ENCODE measurements at places on chromosomes 3 and 15.

DNA sequence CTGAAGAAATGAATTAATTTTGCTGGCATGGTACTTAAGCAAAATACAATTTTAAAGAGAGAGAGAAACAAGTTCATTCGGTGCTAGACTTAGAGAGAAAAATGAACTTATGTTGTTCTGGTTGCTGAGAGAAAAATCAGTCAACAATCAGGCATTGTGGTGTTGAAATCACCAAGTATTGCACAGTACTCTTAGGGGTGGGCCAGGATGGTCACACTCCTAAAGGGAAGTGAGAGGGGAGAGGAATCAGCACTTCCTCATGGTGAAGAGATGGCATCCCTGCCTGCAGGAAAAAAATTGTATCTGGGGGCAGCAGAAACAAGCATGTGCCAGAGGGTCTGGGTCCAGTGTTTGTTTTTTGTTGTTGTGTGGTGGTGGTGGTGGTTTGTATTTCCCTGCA is 7.0 kb upstream of the DMXL2 start:
- DNase-seq: no peak

DNA sequence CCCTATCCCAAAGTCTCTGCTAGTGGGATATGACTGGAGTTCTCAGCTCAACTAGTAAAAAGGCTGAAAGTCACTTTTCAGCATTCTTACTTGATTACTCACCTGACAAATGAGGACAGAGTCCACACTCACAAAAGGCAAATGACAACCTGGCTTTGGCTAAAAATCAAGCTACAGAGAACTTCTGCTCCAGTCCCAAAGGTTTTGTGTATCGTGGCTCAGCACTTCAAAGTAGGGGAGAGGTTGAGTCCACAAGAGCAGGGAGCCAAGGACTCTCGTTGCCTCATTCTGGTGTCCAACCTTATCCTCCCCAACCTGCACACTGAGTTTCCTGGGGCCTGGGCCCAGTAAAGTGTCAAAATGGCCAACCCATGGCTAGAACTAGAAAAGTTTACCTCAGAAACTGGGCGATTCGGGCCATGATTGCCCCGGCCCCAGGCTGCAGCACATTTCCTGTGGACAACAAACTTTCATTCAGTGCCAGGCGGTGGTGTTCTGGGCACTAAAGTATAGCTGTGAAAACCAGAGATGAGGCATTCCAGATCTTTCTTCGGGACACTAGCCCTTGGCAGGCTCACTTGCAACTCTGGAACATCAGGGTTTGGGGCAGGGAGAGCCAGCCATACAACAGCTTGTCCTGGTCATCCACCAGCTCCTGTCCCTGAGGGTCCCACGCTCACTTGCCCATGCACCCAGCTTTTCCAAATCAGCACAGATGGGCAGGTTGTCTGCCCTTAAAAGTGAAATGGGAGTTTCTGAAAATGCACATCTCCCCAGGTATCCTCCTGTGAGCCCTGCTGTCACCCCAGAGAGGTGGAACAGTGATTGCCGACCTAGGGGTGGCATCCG is 3.1 kb downstream of the ACAA1 start:
- no peak for DNase-seq

DNA sequence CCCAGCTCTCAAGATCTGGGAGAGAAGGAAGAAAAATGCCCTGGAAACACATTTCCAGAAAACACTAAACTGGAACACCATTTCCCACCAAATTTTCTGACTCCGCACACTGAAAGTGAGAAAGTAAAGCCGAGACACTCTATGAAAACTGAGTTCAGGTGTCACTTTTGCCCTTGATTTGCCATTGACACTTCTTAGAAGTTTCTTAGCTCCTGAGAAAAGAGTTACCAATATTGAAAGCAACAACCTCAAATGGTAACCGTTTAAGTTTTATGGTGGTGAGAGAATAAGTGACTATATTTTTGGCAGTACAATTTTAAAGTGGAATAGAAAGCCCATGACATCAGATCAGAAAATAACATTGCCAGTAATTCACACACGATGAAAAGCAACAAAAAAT is 39.0 kb downstream of the CD86 start:
- no peak for DNase-seq

DNA sequence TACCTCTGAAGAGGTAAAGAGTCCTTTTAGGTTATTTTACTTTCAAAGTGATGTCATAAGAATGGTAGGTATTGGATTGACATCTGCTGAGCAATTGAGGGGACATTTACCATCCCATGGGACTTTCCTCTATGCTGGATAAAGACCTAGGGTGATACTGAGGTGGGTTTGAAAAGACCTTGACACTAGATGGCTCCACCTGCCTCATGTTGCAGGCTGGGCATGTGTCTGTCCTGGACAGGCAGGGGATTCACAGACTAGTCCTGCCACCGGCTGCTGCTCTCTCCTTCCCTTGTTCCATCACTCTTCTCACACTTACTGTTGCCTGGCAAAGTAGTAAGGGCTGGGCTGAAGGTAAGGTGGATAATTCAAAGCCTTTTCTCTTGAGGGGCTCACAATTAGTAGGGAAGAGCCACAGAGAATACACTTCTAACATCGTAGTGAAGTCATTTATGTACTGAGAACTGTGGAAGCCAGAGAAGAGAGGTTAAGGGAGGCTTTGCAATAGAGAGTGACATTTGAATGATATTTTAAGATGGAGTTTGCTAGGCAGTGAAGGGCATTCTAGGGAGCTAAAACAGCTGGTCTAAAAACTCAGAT is 27.7 kb downstream of the TRAK1 start:
- no peak for DNase-seq

GRCh38 chr3:74363346-74363745 is 251.1 kb downstream of the CNTN3 start:
- no peak for DNase-seq

DNA sequence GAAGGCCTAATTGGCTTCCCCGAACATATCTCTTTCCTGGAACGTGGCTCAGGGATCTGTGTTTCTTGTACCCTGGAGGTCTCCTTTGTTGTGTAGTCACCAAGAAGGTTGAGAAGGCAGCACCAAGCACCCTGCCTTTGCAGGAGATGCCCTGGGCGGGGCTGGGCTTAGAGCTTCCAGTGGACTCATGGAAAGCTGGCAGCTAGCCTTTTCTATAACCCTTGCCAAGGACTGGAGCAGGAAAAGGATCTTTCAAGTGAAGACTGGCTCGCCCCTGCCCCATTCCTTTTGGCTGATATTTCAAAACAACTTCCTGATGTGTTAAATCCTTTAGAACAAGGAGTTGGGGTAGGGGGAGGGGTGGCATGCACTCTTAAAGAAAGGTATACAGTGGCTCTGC is 58.9 kb upstream of the EPHA6 start:
- no peak for DNase-seq

- no peak for DNase-seq
Measured at GRCh38 chr3:165390166-165390565, 194.0 kb upstream of the SLITRK3 start.

GRCh38 chr3:134078169-134078831 is 48.6 kb upstream of the SLCO2A1 start:
- DNase-seq: no peak

DNA sequence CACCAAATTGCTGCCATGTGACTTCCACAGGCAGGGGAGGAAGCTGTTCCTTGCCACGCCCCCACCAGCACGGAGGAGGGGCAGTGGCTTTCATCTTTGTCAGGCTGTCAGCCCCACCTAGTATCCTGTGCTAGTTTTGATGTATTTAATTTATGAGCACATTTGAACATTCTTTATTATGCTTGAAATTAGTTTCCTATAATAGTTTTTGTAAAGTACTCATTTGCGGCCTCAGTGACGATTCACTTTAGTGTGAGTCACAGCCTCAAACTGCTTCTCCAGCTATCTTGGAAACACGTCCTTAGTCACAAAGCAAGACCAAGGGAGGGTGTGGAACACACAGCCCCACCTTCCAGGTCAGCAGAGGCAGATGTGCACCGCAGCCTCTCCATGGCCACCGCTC is 239.9 kb upstream of the ATP10A start:
- DNase-seq: no peak

GRCh38 chr15:76575274-76575673 is 238.7 kb downstream of the ISL2 start:
- DNase-seq: no peak

DNA sequence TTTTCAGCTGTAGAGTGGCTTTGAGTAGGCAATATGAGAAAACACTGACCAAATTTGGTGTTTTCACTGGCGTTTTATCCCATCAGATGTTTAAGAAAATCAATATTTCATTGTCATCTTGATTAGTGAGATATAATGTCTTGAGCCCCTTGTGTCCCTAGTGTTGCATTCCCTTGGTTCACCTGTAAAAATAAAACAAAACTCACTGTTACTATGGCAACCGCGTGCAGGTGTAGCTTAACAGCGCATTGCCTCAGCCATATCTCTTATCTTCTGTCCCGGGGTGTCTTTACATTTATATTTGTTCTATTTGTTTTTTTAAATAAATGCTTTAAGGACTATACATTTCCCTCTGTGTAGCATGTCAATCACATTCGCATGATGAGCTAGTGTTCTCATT is 551.6 kb downstream of the ZIC1 start:
- no peak for DNase-seq

DNA sequence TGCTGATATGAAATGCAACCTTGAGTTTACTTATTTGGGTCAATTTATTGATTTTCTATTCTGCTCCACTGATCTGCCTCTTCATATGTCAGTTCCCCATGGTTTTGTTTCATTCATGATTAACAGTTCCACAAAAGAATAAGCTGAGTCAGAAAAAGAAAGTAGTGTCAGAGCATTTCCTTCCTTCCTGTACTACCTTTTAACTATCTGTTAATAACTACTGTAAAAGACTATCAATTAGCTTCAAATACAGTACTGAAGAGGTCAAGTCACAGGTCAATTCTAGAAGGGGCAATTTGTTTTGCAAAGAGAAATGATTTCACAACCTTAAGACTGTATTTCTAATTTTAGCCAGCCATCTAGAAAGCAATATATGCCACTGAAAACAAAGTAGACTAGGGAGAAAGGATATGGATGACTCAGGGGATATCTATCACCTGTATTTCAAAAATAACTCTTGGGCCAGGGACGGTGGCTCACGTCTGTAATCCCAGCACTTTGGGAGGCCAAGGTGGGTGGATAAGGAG is 129.5 kb downstream of the TFDP2 start:
- no peak for DNase-seq

- DNase-seq: no peak
Measured at GRCh38 chr3:73784686-73785392, 160.1 kb upstream of the PDZRN3 start.

GRCh38 chr3:31425401-31425800 is 107.3 kb upstream of the STT3B start:
- DNase-seq: no peak

Measured in skeletal muscle cell (primary cell).